Stimulated activated CD8-positive, alpha-beta memory T cell treated with anti-CD3 and anti-CD28 coated beads, Interleukin-4, amount 100 ng/mL, for 48 hours (primary cell): ENCODE measurements at places on chromosomes 12 and 14.

- no peak for DNase-seq
Measured at GRCh38 chr12:5870183-5870582, 74.9 kb downstream of the ANO2 start.

- no peak for DNase-seq
Measured at GRCh38 chr12:90234472-90234871, 525.8 kb upstream of the ATP2B1 start.

DNA sequence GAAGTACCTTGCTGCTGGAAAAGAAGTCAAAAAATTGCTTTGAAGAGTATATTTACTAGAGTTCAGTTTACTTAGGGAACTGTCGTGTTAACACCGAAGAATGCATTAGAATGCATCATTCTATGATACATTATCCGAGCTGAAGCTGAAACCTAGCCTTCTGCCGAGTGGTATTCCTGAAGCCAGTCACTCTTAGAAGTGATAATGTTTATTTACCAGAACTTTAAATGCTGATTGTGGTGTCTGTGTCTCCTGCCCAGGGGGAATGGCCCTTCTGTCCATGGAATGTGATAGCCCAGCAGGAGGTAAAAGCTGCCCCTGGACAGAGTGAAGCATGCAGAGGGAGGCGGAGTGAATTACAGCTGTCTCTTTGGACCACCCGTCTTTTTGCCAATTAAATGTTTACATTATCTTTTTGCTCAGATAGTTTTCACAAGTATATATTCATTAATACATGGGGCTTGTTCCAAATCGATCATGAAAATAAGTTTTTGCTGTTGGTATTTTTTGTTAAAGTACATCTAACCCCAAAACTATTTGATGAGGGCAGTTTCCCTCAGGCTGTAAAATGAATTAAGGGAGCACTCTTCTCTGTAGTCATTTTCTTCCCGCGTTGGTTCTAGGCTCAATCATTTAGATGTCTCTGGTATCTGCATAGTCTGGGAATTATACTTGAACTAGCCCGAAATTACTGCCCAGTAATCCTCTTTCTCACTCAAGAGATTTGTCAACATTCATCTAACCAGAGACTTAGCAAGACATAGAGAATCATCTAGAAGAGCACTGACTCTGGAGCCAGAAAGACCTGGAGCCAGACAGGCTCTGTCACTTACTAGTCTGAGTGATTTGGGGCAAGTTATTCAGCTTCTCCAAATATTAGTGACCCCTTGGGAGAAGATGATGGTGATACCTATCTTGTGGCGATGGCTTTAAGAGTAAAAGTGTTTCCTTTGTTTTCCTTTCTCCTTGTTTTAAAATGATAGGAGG lies 147.6 kb downstream of the CRADD start:
- DNase-seq, result no peak

- no peak for DNase-seq
Measured at GRCh38 chr14:61145903-61146481, 135.1 kb downstream of the TMEM30B start.

DNA sequence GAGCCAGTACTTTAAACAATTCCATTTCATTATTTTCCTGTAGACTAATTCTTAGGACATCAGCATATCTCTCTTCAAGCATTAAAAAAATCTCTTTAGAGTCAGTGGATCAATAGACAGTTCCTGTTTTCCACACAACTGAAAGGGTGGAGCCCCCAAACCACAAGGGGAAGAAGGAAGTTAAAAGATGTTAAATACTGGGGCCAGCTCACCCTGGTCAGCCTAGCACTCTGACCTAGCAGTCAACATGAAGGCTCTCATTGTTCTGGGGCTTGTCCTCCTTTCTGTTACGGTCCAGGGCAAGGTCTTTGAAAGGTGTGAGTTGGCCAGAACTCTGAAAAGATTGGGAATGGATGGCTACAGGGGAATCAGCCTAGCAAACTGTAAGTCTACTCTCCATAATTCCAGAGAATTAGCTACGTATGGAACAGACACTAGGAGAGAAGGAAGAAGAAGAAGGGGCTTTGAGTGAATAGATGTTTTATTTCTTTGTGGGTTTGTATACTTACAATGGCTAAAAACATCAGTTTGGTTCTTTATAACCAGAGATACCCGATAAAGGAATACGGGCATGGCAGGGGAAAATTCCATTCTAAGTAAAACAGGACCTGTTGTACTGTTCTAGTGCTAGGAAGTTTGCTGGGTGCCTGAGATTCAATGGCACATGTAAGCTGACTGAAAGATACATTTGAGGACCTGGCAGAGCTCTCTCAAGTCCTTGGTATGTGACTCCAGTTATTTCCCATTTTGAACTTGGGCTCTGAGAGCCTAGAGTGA lies at the start of gene LYZ:
Gene LYZ, plus strand, starts transcription at position 220 of the 777 bp plus-strand sequence. Its CDS starts 28 bp downstream, at position 248.
- no peak for DNase-seq

- DNase-seq, result peak; percentile 45
Measured at GRCh38 chr12:57764662-57765002, 2.2 kb downstream of the CYP27B1 start.

DNA sequence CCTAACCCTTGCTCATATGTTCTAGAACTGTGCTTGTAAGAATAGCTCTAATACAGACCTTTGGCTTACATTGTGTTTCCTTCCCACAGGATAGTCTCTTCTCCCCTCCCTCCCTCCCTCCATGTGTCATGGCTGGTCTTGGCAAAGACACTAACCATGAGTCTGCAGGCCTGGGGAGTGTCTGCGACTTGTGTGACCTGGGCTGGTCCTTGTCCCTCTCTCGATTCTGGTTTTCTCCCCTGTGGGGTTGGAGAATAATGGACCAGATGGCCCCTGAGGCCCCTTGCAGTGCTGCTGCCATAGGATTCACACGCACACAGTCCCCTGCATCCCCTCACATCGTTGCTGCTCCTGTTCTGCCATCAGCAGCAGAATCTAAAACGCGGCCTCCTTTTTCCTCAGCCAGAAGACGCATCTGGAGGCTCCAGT lies 30.3 kb downstream of the DEGS2 start:
- no peak for DNase-seq
